ENCODE measurements at places on chromosomes 16 and 17.
A peak's percentile ranks its signal among the peaks of the same experiment; 100 is the strongest.

DNA sequence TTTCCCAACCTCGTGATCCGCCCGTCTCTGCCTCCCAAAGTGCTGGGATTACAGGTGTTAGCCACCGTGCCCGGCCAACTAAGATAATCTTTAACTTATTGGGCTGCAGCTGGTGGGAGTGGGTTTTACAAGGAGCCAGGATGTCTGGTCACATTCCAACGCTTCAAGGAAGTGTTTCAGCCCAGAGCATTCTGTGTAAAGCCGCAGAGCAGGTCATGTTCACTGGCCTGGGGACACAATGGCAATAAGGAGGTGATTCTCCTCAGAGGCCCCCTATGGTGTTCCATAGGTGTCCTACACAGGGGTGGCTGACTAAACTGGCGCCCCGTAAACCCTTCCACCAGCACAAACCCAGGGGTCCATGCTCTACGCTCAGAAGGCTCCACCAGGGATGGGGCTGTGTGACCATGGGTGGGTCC lies 1.2 kb downstream of the QPRT start:
- DNase-seq = no peak

- DNase-seq = no peak
These were observed 3.9 kb upstream of the KRT15 start for GRCh38 chr17:41522301-41523224.

DNA sequence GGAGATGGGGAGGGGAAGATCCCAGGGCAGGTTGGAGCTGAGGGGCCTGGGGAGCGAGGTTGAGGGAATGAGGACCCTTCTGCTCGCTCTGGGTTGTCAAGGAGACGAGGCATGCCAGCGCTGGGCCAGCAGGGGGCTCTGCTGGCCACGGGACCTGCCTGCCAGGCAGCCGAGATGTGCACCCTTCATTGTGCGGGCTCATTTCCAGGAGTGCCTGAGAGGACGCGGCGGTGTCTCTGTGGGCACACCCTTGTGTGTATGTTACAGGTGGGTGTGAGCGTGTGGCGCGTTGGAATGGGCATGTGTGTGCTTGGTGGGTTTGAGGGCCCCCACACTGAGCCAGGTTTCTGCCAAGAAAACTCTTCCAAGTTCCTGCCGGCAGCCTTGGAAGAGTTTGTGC lies 15.9 kb downstream of the ARHGAP23 start:
- peak; percentile 53 for DNase-seq

- no peak for DNase-seq
These were observed 889.8 kb downstream of the CDH8 start for GRCh38 chr16:61146429-61146828.

DNA sequence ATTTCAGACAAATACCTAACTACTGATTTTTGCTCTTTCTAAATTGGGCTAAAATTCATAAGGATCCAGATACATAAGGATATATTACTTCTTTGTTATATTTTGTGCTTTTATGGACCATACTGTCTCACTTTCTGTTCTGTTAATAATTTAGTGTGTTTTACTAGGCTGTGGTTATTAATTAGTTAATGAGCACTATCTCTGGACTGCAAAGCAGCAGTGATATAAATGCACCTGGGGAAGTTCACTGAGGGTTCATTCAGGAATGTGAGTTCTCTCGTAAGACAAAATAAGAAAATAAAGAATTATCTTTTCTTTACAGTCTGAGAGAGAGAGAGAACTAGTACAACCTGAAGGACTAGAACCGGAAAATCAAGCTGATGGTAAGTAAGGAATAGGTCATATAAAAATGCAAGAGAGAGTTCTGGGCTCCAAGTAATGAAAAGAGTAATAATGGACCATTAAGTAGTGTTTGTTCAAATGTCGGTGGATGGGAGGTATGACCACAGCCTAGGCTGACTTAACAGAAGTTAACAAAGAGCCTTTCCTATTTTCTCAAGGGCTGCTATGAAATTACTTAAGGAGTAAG lies 55.6 kb downstream of the IKZF3 start:
- no peak for DNase-seq

DNA sequence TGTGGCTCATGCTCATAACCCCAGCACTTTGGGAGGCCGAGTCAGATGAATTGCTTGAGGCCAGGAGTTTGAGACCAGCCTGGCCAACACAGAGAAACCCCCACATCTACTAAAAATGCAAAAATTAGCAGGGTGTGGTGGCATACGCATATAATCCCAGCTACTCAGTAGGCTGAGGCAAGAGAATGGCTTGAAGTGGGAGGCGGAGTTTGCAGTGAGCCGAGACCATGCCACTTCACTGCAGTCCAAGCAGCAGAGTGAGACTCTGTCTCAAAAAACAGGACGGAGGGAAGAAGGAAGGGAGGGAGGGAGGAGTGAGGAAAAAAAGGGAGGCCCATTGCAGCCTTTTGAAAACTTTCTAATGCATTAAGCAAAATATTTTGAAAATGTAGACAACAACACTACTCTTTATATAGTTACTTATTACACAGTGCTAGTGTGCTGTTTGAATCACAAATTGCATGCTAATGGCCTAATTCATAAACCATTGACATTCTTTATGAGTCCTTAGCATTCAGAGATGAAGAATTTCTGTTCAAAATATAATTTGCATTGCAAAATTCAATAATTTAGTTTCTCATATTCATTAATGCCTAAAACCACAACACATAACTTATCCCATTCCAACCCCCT lies 59.4 kb downstream of the TMEM114 start:
- no peak for DNase-seq

DNA sequence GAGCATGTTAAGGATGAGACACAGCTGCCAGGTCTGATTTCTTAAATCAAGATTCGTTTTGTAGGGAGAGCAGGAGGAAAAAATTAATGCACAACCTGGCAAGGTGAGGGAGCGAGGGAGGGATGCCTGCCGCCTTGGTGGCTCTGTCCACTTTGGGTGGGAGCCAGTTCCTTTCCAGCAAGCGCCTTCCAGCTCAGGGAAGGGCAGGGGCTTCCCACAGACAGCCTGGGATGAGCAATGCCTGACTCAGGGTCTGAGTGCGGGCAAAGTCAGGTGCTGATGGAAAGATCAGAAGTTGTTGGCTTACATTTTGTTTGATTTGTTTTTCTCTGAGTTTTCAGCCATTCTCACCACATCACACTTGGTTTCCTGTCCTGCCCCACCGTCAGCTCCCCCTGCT lies 220.7 kb downstream of the ENGASE start:
- no peak for DNase-seq

DNA sequence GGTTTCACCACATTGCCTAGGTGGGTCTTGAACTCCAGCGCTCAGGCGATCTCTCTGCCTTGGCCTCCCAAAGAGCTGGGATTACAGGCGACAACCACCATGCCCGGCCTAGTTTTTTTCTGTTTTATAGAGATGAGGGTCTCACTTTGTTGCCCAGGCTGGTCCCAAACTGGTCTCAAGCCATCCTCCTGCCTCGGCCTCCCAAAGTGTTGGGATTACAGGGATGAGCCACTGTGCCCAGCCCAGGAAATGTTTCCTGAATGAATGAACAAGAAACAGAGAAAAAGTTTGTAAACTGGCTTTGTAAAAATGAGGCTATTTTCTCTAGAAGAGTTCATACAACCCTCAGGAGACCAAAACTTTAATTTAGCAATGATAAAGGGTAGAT lies 68.0 kb downstream of the WWP2 start:
- DNase-seq = no peak

GRCh38 chr17:31446195-31446967 lies 54.9 kb downstream of the RAB11FIP4 start:
- DNase-seq = no peak

DNA sequence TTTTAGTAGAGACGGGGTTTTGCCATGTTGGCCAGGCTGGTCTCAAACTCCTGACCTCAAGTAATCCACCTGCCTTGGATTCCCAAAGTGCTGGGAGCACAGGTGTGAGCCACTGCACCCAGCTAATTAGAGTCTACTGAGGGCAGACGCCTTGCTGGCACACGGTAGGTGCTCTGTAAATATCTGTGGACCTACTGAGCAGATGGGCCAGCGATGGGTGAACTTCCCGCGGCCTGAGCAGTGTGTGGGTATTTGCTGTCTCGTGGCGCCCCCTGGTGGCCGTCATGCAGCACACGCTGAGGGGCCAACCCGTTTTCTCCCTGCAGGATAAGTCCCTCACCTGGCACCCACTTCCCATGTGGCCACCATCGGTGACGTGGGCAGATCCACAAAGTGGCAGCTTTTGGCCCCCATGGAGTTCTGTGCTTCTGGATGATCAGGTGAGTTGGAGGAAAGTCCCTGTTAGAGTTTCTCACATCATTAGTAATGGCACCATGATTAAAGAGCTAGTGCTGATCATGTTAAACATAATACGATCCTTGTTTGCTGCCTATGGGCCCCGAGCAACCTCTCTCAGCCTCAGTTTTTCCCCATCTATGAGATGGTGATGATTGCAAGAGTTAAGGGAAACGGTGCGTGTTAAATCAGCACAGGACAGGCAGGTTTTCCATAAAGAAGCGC lies 40.7 kb downstream of the ZDHHC7 start:
- peak; percentile 66 for DNase-seq

DNA sequence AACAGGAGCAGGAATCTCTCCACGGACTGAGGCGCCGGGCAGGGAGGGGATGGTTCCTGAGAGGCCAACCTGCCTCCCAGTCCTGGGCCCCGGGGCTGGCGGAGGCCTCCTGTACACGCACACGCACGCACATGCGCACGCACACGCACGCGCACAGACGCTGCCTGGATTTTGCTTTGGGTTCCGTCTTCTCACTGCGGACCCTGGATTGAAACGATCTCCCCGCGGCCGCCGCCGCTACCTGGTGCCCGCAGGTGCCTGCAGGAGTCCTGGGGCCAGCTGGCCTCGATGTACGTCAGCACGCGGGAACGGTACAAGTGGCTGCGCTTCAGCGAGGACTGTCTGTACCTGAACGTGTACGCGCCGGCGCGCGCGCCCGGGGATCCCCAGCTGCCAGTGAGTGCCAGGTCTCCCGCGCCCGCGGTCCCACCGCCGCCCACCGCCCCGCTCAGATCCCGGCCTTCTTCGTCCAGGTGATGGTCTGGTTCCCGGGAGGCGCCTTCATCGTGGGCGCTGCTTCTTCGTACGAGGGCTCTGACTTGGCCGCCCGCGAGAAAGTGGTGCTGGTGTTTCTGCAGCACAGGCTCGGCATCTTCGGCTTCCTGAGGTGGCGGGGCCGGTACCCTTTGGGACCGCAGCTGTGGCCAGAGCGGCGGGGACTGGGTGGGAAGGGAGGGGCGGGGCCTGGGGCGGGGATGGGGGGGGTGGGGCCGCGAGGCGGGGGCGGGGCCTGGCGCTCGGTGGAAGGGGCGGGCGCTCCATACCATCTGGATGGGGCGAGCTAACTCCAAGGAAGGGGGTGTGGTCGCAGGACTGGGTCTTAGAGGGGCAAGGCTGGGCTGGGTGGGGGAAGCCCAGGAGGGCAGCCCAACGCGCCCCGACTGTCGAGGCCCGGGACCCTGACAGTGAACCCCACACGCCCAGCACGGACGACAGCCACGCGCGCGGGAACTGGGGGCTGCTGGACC lies 12.3 kb downstream of the CES4A start:
- DNase-seq = peak; percentile 30

- no peak for DNase-seq
These were observed 29.8 kb downstream of the LRRC36 start for GRCh38 chr16:67356396-67356795.

- no peak for DNase-seq
These were observed 7.9 kb downstream of the QPRT start for GRCh38 chr16:29686740-29687332.

- DNase-seq = no peak
These were observed 975.7 kb upstream of the RBFOX1 start for GRCh38 chr16:6356911-6357310.

- DNase-seq = no peak
These were observed 3.3 kb downstream of the XYLT2 start for GRCh38 chr17:50349243-50349600.

DNA sequence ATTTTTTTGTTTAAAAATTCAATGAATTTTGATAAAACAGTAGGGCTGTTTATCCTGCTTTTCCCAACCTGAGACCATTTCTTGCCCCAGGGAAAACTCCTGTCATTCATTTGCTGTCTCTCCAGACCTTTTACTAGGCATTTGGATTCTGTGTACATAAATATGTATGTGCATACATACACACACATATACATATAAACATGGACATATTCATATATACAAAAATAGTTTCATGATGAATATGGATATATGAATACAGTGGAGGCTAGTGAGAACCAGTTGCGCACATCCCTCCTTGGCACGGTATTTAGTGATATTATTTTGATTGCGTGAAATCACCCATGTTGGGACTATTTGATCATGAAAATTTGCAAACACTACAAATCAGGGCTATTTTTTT lies 269.9 kb downstream of the BCAS3 start:
- no peak for DNase-seq

GRCh38 chr16:67531247-67531646 lies 2.6 kb downstream of the RIPOR1 start:
- DNase-seq = no peak

GRCh38 chr17:40485851-40486521 lies 15.4 kb downstream of the TNS4 start:
- no peak for DNase-seq

- DNase-seq = no peak
These were observed 460.0 kb downstream of the TOX3 start for GRCh38 chr16:52086901-52087300.

GRCh38 chr17:32869345-32870026 lies 7.4 kb downstream of the MYO1D start:
- no peak for DNase-seq

GRCh38 chr16:27632216-27632615 lies 82.3 kb downstream of the KATNIP start:
- no peak for DNase-seq

DNA sequence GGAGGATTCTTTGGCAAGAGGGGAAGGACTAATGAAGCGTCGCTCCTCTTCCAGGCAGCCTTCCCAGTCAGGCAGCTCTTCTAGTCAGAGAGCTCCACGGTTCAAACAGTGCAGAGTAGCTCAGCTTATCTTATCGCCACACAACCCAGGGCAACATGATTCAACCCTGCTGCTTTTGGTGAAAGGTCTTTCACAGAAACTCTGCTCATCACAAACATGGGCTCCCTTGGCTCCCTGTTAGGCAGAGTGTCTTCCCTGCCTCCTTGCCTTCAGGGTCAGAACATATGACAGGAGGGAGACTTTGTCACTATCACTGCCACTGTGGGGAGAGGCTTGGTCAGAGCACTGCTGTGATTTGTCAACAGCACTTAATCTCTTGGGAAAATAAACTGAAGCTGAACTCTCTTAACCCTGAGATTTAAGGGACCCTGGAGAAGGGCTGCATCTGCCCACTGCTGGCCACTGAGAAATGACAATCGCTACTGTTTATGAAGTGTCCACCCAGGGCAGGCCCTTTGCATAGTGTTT lies 6.9 kb upstream of the SLC13A2 start:
- no peak for DNase-seq

DNA sequence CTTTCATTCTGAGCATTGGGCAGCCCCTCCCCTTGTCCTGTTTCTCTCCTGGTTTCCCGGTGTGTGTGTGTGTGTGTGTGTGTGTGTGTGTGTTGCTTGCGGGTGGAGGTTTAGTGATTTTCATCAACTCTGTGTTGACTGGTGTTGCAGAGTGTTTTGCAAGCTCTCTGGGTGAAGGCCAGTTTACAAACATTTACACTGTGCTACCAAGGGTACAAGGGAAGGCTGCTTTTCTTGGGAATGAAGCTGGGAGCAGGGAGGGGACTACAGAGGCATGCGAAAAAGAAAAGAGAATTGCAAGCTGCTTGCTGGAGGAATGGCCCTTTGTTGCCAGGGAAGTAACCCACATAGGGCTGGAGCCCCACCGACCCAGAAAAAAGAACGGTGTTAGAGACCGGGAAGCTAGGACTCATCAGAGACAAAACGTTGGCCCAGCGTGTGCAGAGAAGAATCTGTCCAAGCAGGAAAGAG lies 29.6 kb downstream of the HS3ST3B1 start:
- no peak for DNase-seq

Data from stimulated activated CD8-positive, alpha-beta memory T cell treated with anti-CD3 and anti-CD28 coated beads, Interleukin-4, amount 100 ng/mL, for 24 hours (primary cell).